Suprapubic skin (tissue), 4 donors: ENCODE measurements at places on chromosomes 13 and 19.
A peak's percentile ranks its signal among the peaks of the same experiment; 100 is the strongest.

DNA sequence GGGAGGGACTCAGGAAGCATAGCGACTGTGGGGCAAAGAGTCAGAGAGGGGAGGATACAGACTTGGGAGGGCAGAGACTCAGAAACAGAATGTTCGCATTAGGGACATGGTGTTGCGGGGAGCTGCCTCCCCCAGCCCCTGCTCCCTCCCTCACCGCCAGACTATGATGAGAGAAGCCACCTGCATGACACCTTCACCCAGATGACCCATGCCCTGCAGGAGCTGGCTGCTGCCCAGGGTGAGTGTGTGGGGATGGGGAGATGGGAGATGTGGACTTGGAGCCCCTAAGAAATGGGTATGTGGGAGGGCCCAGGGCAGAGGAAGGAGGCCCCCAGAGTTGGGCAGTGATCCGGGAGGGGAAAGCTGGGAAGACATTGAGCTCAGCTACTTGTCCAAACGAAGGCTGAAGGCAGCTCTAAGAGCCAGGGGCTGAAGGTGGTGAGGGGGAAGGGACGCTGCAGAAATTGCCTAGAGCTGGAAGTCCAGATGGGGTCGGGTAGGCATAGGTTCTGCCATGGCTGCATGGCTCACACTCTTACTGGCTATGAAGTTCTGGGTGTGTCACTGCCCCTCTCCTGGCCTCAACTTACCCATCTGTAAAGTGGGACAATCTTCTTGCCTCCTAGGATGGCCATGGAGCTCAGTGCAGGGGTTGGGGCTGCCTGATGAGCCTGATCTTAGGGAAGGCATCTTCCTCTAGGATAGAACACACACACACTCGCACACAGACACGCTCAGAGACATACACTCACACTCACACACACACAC, 1.4 kb downstream of the SPACA6 start:
- peak; percentile 58 for DNase-seq

DNA sequence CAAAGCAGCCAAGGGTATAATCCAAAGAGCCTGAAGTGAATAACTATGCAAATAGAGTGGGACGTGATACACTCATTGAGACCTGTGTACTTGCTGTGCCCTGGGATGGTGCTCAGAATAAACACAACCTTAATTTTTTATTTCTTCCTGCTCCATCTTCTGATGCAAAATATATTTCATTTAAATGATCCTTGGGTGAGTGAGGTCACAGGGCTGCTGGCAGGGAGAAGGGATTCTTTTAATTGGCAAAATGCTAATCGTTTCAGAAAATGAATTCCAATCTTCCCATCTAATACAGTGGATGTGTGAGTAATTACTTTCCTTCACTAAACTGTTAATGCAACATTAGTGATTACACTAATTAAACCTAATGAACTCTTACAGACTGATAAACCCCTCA, 63.5 kb downstream of the SIAH3 start:
- DNase-seq, result no peak

DNA sequence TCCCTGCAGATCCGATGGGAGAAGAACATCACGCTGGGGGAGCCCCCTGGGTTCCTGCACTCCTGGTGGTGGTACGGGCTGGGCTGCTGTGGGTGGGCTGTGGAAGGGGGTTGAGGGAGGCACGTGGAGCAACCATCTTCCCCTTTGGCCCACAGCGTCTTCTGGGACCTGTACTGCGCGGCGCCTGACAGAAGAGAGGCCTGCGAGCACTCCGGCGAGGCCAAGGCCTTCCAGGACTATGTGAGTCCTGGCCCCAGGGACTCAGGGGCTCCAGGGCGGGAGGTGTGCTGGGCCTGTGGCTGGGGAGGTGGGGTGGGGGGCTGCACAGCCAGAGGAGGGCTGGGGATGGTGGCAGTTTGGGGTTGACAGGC, 8.5 kb downstream of the SSBP4 start:
- DNase-seq, result no peak

DNA sequence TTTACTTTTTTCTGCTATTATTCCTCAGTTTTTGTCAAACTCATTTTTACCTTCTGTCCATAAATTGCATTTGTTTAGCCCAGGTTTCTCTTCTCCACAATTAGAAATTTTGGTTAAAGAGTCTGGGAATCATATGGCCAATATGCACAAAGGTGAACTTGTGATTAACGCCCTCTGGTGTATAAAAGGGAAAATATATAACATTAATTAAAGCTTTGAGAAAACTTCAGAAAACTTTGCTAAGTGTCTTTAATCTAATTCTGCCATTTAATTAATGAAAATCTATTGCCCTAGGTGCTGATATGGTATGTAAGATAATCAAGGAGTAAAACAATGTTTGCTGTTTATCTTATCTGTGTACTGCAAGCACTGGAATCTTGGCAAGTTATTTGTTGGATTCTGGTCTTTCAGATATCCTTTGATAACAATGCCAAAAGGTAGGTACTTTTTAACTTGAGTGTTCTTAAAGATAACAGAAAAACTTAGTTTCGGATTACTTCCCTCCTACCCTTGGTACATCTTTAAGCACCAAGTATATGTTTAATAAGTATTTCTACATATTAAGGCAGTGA, 402.6 kb downstream of the SUCLA2 start:
- DNase-seq, result no peak

GRCh38 chr13:67033170-67033569, 197.0 kb downstream of the PCDH9 start:
- DNase-seq, result no peak

GRCh38 chr13:99489028-99489427, 12.2 kb upstream of the TM9SF2 start:
- DNase-seq, result no peak

DNA sequence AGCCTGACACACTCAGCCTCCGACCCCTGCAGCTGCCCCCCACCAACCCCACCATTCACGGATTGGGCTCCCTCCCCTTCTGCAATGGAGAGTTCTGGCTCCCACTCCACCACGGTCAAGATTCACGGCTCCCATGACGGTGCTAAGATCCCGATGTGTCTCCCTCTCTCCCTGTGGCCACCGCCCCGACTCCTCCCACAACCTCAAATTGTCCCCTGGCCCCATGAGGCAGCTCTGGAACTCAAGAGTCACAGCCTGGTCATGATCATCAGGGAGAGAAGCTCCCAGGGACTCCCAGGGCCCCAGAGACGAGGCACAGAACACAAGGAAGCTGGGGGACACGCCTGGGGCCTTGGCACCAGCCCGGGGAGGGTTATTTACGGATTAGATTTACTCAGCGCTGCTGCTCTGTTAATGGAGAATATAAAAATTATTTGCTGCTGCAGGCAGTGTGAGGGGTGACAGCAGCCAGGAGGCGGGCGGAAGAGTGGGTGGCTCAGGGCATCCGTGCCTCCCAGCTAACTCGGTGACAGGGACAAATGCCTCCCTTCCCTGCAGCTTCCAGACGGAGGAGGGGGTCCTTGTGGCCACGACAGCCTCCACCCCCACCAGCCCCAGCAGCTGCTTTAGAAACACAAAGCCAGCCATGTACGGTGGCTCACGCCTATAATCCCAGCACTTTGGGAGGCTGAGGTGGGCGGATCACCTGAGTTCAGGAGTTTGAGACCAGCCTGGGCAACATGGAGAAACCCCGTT, 184.2 kb downstream of the PTPRS start:
- no peak for DNase-seq

GRCh38 chr13:97855570-97856303, 97.7 kb upstream of the IPO5 start:
- DNase-seq, result peak; percentile 81

DNA sequence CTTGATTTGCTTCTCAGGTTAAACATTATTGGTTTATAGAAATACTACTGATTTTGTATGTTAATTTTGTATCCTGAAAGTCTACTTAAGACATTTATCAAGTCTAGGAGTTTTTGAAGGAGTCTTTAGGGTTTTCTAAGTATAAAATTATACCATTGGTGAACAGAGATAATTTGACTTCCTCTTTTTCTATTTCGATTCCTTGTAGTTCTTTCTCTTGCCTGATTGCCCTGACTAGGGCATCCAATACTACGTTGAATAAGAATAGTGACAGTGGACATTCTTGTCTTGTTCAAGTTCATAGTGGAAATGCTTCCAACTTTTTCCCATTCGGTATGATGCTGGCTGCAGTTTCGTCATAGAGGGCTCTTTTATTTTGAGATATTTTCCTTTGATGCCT, 807.5 kb upstream of the SLC10A2 start:
- no peak for DNase-seq

DNA sequence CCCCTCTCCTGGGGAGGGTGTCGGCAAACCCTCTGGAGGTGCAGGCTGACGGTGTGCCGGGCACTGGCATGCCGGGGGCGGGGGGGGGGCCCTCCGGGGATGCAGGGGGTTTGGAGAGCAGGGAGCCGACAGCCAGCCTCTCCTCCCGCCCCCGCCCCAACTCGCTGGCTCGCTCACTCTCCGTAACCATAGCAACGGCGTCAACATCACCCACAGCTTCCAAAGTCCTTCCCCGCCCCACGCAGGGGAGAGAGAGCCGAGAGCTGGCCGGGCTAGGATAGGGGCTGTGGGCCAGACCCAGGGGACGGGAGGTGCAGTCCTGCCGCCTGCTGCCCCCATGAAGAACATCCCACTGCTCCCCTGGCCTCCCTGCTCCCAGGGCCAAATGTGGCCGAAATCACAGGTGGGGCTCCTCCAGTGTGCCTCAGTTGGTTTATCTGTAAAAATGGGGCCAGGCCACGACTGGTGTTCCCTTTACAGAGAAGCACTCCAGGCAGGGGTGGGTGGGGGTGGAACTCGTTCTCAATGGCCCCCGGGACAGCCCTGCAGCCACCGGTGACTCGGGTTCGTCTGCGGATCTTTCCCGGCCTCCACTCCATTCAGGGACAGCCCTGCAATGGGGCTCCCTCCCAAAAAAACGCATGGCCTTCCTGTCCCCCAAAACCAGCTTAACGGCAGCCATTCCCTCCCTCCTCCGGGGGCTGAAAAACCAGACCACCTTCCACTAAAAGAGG, 3.2 kb downstream of the KLF16 start:
- no peak for DNase-seq

GRCh38 chr19:47417746-47418691, 1.3 kb downstream of the MEIS3 start:
- DNase-seq, result no peak

DNA sequence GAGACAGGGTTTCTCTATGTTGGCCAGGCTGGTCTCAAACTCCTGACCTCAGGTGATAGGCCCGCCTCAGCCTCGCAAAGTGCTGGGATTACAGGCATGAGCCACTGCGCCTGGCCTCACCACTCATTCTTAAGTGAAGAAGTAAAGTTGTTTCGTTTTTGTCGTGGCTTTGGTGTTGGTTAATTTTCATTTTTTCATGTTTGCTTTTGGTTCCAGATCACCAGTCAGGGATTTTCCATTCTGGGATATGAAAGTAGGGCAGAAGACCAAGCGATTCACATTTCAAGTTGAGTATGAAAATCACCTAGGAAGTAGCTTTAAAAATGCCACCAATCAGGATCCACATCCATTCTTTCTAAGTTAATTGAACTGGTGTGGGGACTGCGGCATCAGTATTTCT, 289.9 kb downstream of the DIAPH3 start:
- no peak for DNase-seq

- DNase-seq, result no peak
Measured at GRCh38 chr19:16232568-16232967, 34.9 kb downstream of the AP1M1 start.

GRCh38 chr13:26255115-26255514, 1.2 kb downstream of the CDK8 start:
- no peak for DNase-seq

DNA sequence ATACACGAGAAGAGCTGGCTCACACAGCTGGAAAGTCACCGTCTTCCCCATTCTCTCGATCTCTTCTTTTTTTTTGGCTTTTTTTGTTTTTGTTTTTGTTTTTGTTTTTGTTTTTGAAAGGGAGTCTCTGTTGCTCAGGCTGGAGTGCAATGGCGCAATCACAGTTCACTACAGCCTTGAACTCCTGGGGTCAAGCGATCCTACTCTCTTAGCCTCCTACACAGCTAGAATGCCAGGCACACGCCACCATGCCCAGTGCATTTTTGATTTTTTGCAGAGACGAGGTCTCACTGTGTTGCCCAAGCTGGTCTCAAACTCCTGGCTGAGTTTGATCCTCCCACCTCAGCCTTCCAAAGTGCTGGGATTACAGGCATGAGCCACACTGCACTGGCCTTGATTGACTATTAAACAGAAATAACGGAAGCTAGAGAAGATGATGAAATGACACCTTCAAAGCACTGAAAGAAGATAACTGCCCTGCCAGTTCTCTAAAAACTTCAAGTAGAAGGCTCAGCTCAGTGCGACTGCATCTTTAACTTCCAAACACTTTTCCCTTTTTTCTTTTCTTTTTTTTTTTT, 4.0 kb downstream of the FXYD3 start:
- no peak for DNase-seq

GRCh38 chr13:113121183-113121927, 1.2 kb upstream of the F10 start:
- peak; percentile 67 for DNase-seq

DNA sequence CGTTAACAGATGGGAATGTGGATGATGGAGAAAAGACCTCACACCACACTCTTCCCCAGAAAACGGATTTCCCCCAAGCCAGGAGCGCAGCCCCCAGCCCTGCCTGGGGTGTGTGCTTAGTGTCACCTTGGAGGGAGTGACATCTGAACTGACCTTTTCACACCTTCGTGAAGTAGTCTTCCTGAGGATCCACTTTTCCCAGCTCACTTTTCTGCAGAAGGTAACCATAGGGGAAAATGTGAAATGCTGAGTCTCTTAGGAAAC, 26.2 kb downstream of the SIAH3 start:
- DNase-seq, result no peak

DNA sequence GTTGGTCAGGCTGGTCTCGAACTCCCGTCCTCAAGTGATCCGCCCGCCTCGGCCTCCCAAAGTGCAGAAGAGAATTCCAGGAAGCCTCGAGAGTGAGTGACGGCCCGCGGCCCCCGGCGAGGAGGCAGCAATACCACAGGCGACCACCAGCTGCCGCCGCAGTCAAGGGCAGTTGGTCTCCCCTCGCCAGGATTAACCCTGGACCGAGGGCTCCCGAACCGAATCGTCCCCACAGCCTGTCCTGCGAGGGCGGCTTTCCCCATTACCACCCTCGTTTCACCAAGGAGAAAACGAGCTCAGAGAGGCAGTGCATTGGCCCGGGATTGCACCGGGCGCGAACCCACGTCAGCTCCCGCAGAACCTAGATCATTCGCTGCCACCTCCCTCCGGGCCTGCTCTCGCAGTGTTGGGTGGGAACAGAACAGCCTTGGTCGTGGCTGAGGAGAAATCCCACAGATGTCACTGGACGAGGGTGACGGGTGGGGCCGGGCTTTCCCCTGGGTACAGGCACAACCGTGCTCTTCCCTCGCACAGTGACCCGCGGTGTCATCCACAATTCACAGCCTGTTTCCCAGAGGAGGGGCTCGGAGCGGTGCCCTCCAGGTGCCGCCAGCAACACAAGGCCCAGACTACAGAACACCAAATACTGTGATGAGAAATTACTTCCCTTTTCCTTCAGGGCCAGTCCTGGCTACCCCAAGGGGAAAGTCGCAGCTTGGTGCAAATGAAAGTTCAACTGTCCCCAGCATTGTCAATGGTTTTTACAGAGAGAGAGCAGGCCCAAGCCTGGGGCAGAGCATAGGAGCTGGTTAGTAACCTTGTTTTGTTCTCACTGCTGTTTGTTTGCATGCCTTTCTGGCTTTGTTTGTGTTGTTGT, 24.8 kb downstream of the C2CD4C start:
- DNase-seq, result no peak
